ENCODE measurements at places on chromosomes 7 and 10. TPM values are rescaled to one million over a fixed set of nuclear protein-coding genes. Genes with fewer than 3 reads are reported as not detected.

The TMEM209 gene
- total RNA-seq = 14.3 TPM

The NPY4R2 gene
- total RNA-seq = 1.5 TPM

The DPCD gene
- total RNA-seq = 13.1 TPM

The LRMDA gene
- 0.91 TPM for total RNA-seq

The WNT2 gene
- 0.18 TPM for total RNA-seq

Measured in cerebellum (tissue), 4 donors.